ENCODE measurements at places on chromosomes 7 and 10. TPM values are rescaled to one million over a fixed set of nuclear protein-coding genes. Genes with fewer than 3 reads are reported as not detected.

- DNase-seq, result no peak
Observed at GRCh38 chr10:131859341-131860020, 41.3 kb upstream of the PPP2R2D start.

DNA sequence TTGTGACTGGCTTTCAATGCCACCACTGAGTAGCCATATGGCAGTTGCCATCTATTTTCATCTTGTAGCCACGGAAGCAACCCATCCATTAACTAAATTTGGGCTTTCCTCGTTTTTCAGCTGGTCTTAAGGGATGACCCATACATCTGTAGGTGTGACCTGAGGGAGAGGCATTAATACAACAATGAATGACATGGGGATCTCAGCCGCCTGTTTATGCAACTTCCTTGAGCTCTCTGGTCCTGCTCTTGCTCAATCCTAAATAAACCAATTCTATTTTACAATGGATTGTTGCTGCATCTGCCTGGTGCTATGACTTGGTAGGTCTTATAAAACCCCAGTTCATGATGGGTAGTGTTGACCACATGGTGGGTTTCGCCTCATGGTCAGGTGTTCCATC, 21.9 kb upstream of the ADAM22 start:
- no peak for DNase-seq

GRCh38 chr7:40697653-40698052, 562.8 kb downstream of the SUGCT start:
- no peak for DNase-seq

GRCh38 chr7:80215734-80216133, 81.1 kb downstream of the GNAI1 start:
- DNase-seq, result no peak

- DNase-seq, result no peak
Observed at GRCh38 chr10:84337199-84337598, 8.8 kb downstream of the CCSER2 start.

The AKR1D1 gene
- polyA plus RNA-seq, result 0.11 TPM

The CYP3A5 gene
- polyA plus RNA-seq, result 27.7 TPM

The LLCFC1 gene
- 0.77 TPM for polyA plus RNA-seq

The DCLRE1A gene
- 12.9 TPM for polyA plus RNA-seq
